Body of pancreas (tissue), 4 donors: ENCODE measurements at places on chromosomes 16 and 17. TPM values are rescaled to one million over a fixed set of nuclear protein-coding genes. Genes with fewer than 3 reads are reported as not detected.

The PPP1R9B gene
- total RNA-seq, result 20.0 TPM

- no peak for DNase-seq
Measured at GRCh38 chr16:49776085-49776595, 79.8 kb downstream of the ZNF423 start.

The TEKT1 gene
- not detected for total RNA-seq

DNA sequence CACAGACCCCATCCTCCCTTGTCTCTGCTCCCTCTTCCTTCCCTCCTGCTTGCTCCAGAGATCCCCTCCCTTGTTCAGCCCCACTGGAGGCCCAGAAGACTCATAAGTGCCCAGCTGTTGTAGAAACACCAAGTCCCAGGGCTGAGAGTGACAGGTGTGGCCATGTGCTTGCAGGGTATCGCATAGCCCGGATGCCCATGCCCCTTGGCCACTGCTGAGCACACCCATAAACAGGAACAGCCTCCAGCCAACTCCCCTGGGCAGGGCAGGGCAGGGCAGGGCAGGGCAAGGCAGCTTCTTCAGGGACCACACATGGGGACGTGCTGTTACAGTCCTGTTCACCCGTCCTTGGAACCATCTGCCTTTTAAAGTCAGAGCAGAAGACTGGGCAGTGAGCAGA lies 2.0 kb downstream of the CACNG1 start:
- no peak for DNase-seq

- no peak for DNase-seq
Measured at GRCh38 chr16:78956859-78957258, 643.7 kb downstream of the MAF start.

The PEX12 gene
- 3.4 TPM for total RNA-seq

The LRRC46 gene
- not detected for total RNA-seq

GRCh38 chr16:73572135-73572828 lies 524.4 kb upstream of the ZFHX3 start:
- DNase-seq, result peak; percentile 48
